ENCODE measurements at places on chromosomes 2 and 18. TPM values are rescaled to one million over a fixed set of nuclear protein-coding genes. Genes with fewer than 3 reads are reported as not detected.

CHMP1B gene
- polyA plus RNA-seq = 46.9 TPM

ZNF521 gene
- polyA plus RNA-seq = 2.1 TPM

FTCDNL1 gene
- 0.58 TPM for polyA plus RNA-seq

PROKR1 gene
- not detected for polyA plus RNA-seq

GCKR gene
- polyA plus RNA-seq = not detected

ARHGEF33 gene
- polyA plus RNA-seq = 1.0 TPM

TMEM37 gene
- 1.9 TPM for polyA plus RNA-seq

CRYGC gene
- polyA plus RNA-seq = not detected

CXCR1 gene
- 0.49 TPM for polyA plus RNA-seq

COL4A4 gene
- polyA plus RNA-seq = 0.63 TPM

C2orf80 gene
- 3.3 TPM for polyA plus RNA-seq

MAP3K19 gene
- polyA plus RNA-seq = not detected

SERPINE2 gene
- polyA plus RNA-seq = 107 TPM

SH3RF3 gene
- 2.3 TPM for polyA plus RNA-seq

MARCHF4 gene
- polyA plus RNA-seq = 41.1 TPM

POTEJ gene
- polyA plus RNA-seq = not detected

CFAP53 gene
- 0.80 TPM for polyA plus RNA-seq

CFC1B gene
- not detected for polyA plus RNA-seq

TMEM198 gene
- 23.1 TPM for polyA plus RNA-seq

ERICH2 gene
- 1.1 TPM for polyA plus RNA-seq

CHST9 gene
- 0.20 TPM for polyA plus RNA-seq

XDH gene
- not detected for polyA plus RNA-seq

SCN7A gene
- 0.08 TPM for polyA plus RNA-seq

HMSD gene
- polyA plus RNA-seq = 5.3 TPM

SKOR2 gene
- not detected for polyA plus RNA-seq

RIT2 gene
- polyA plus RNA-seq = 8.6 TPM

GPR39 gene
- polyA plus RNA-seq = not detected

Data from brain (organoid and tissue), 16 donors.